HCT116 (cell line): ENCODE measurements at places on chromosomes 1 and 21. TPM values are rescaled to one million over a fixed set of nuclear protein-coding genes. Genes with fewer than 3 reads are reported as not detected.

The AMY1B gene
- total RNA-seq: not detected

The PADI3 gene
- 0.93 TPM for total RNA-seq

The C1QB gene
- 0.32 TPM for total RNA-seq

The HYI gene
- 13.9 TPM for total RNA-seq

The KCNC4 gene
- total RNA-seq: 13.0 TPM

The ACTA1 gene
- not detected for total RNA-seq

The DNAH14 gene
- 33.2 TPM for total RNA-seq

DNA sequence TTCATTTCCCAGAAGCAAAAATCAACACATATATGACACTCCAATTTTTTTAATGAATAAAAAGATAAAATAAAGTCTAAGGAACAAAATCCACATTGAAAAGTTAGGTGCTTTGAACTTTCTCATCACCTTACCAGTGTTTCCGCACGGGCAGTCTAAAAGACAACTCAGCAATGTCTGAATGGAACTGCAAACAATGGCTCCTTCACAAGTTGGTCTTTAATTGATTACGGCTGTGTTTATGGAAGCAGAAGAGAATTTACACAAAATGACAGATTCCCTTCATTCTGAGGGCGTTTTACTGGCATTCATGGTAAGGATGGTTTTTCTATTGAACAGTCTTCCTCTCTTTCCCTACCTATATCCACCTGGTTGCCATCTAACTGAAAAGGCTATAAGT lies 65.0 kb upstream of the RNPC3 start:
- H3K36me3 ChIP-seq: no peaks in the 10 kb centered on the region
- no peak for DNase-seq
- H3K27ac ChIP-seq: no peak overlapping the region
- no peak overlapping the region for H3K4me3 ChIP-seq

DNA sequence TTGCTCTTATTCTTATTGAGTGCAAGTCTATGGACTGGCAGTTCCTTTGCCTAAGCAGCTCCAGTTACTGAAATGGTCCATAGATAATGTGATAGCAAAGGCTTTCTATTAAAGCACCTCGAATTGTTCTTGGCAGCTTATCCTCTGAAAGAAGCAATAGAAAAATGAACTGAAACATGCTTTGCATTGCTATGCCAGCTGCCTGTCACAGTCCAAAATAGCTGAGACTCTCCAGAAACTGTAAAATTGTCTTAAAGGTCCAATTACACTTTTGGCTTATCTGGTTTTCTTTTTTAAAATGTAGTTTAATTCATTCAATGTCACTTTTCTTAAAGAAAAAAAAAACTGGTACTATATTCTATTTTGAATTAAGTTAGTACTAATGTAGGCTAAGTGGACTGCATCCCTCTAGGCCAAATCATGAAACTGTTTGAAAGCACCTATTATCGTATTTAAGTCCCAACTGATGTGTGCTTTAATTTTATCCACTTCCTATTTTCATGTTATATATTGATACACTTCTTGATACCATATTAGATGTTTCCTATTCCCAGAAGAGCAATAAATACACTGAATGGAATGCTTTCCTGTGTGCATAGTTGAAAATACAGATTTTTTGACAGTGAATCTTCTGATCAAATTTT lies 208.0 kb upstream of the DEPDC1 start:
- H3K36me3 ChIP-seq: no peaks in the 10 kb centered on the region
- H3K4me3 ChIP-seq: no peak overlapping the region
- peaks cover 18% of the 10 kb centered on the region for H3K4me1 ChIP-seq
- no peaks in the 10 kb centered on the region for H3K27me3 ChIP-seq

DNA sequence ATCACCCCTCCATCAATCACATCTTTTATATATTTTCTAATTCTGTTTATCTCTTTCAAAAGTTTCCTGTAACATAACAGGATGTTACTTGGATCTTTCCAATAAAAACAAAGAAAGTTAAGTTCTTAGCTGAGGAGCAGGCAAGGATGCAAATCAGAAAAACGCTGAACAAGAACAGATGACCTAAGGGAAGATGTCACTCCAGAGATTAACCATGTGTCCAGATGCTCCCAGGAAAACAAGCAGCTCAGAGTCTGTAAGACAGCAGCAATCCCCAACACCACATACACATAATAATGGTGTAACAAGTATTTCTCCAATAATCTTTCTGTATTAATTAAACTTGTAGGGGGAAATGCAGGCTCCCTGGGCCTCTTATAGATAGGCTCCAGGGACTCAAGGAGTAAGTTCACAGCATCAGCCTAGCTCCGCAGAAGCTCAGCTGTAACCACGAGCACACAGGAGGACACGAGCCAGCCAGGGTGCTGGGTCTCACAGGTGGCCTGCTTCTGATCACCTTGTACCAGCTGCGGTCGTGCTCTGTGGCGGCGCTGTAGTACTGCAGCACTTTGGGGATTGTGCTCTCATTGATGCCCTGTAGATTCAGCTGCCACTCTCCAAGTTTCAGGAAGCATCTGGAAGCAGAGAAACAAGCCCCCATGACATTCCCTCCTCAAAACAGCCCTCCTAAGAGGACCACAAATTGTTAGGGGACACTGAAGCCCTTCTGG lies 33.1 kb upstream of the EXOSC10 start:
- H3K27ac ChIP-seq: no peak overlapping the region
- H3K4me3 ChIP-seq: no peak overlapping the region
- H3K36me3 ChIP-seq: peaks cover 33% of the 10 kb centered on the region

- peak overlapping the region; percentile 67 for H3K27ac ChIP-seq
- no peak for DNase-seq
- no peaks in the 10 kb centered on the region for H3K36me3 ChIP-seq
- no peaks in the 10 kb centered on the region for H3K27me3 ChIP-seq
- H3K4me1 ChIP-seq: peaks cover 10% of the 10 kb centered on the region
- peak overlapping the region; percentile 89 for H3K4me3 ChIP-seq
These were observed 559 bp downstream of the BACH1 start for GRCh38 chr21:29299046-29299915.

DNA sequence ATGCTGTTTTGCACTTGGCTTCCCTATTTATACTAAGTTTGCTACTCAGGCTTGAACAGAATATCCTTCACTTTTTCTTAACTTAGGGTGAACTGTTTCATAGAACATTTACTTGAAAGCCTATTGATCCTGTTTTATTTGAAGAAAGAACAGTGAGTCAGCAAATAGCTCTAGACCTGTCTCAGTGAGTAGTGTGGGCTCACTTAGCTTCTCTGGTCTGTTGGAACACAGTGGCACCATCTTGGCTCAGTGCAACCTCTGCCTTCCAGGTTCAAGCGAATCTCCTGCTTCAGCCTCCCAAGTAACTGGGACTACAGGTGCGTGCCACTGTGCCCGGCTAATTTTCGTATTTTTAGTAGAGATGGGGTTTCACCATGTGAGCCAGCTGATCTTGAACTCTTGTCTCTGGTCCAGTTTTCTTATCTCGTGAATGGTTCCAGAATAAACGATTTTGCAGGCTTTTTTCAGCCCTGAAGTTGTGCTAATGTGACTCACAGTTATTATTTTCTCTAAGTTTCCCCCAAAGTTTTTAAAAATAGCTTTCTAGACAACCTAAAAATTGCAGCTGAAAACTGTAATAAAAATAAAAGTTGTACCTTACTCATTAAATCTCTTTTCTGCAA lies 76.8 kb downstream of the KIF1B start:
- peaks cover under 1% of the 10 kb centered on the region; the same call in 1 of the 2 replicates for H3K36me3 ChIP-seq
- H3K4me3 ChIP-seq: no peak overlapping the region
- no peaks in the 10 kb centered on the region for H3K4me1 ChIP-seq
- H3K27ac ChIP-seq: no peak overlapping the region
- DNase-seq: no peak

- no peak for DNase-seq
- no peak overlapping the region for H3K4me3 ChIP-seq
- no peak overlapping the region for H3K27ac ChIP-seq
- H3K4me1 ChIP-seq: no peaks in the 10 kb centered on the region
These were observed 17.5 kb downstream of the PTGS2 start for GRCh38 chr1:186662752-186663151.

GRCh38 chr1:162412002-162412401 lies at the start of gene SH2D1B:
SH2D1B (minus strand) TSS chr1:162412136; CDS start chr1:162412016, 120 bp downstream.
- no peak for DNase-seq
- no peaks in the 10 kb centered on the region for H3K36me3 ChIP-seq
- H3K4me3 ChIP-seq: no peak within 1 kb of the TSS
- H3K4me1 ChIP-seq: no peaks in the 10 kb centered on the region
- no peaks in the 10 kb centered on the region for H3K27me3 ChIP-seq
- H3K27ac ChIP-seq: no peak within 1 kb of the TSS

- H3K4me3 ChIP-seq: no peak overlapping the region
- no peaks in the 10 kb centered on the region for H3K36me3 ChIP-seq
- H3K4me1 ChIP-seq: peaks cover 10% of the 10 kb centered on the region
These were observed 54.2 kb upstream of the ARTN start for GRCh38 chr1:43879414-43879813.

GRCh38 chr21:29237110-29238052 lies 61.3 kb upstream of the BACH1 start:
- DNase-seq: no peak
- no peaks in the 10 kb centered on the region for H3K27me3 ChIP-seq
- peaks cover 7% of the 10 kb centered on the region for H3K4me1 ChIP-seq
- no peaks in the 10 kb centered on the region for H3K36me3 ChIP-seq
